ENCODE measurements at places on chromosomes 5 and 9.

DNA sequence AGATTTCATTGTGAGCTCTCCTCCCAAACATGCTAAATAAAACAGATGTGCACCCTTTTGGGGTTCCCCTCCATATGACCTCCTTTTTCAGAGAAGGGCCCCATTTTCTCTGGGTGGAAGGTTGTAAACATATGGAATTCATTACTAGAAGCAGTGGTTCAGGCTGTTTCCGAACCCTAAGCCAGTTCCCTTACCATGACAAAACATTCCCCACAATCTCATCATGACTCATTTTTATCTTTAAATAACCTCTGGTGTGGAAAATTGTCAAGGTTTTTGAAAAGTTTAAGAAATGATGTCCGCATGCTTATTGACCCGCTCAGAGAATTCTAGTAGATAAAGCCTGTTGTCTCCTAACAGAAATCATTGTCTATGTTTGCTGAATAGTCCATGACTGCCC is 127.3 kb upstream of the PIK3R1 start:
- DNase-seq = peak; percentile 82

- no peak for DNase-seq
These were observed 152.3 kb downstream of the NIPBL start for GRCh38 chr5:37028910-37029309.

- DNase-seq = no peak
These were observed 8.8 kb upstream of the TBC1D9B start for GRCh38 chr5:179916523-179916922.

- DNase-seq = no peak
These were observed 31.2 kb upstream of the DTWD2 start for GRCh38 chr5:119019501-119019900.

DNA sequence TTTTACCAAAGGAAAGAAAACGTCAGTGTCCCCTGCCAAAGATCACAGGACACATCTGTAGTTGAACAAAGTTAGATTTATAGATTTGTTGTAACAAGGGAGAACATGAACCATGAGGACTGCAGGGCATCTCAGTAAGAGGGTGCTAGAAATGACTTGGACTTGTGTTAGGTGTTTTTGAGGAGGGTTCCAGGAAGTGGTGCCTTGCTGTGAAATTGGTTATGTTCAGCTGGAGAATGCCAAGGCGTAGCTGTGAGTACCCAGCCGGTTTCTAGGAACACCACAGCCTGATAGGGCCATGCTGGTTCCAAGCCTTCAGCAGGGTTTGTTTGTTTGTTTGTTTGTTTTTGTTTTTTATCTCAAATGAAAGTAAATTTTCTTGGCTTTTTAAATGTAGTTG is 5.3 kb downstream of the SPEF2 start:
- no peak for DNase-seq

GRCh38 chr5:169272111-169272510 is 28.8 kb downstream of the SLIT3 start:
- DNase-seq = no peak

GRCh38 chr9:107423540-107423939 is 66.0 kb downstream of the KLF4 start:
- DNase-seq = no peak

- no peak for DNase-seq
These were observed 6.3 kb upstream of the ADAM19 start for GRCh38 chr5:157581901-157582300.

Measured in EL (cell line).